Astrocyte of the spinal cord (primary cell): ENCODE measurements at places on chromosomes 5 and 9.

- peak; percentile 35 for DNase-seq
Measured at GRCh38 chr5:154159343-154159742, 31.2 kb upstream of the GALNT10 start.

GRCh38 chr5:178839319-178839704, 20.4 kb upstream of the ZNF354B start:
- DNase-seq: no peak

DNA sequence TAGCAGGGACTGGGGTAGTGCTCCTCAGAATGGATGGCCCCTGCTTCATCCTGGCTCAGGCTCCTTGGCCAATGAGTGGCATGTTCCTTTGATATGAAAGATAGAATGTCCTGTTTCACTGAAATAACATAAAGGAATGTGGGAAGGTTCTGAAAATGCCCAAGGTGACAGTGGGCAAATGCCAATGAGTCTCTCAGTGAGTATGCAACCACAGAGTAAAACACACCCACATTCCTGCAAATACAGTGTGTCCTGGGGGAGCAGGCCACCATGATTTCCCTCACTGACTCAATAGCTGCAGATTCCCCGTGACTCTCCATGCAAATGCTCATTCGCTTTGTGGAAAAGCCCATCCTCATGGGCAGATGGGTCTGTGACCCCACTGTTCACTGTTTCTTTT, 36.4 kb downstream of the ZNF366 start:
- peak; percentile 41 for DNase-seq

- DNase-seq: peak; percentile 55
Measured at GRCh38 chr9:30103647-30104394, 2280.6 kb upstream of the ACO1 start.

DNA sequence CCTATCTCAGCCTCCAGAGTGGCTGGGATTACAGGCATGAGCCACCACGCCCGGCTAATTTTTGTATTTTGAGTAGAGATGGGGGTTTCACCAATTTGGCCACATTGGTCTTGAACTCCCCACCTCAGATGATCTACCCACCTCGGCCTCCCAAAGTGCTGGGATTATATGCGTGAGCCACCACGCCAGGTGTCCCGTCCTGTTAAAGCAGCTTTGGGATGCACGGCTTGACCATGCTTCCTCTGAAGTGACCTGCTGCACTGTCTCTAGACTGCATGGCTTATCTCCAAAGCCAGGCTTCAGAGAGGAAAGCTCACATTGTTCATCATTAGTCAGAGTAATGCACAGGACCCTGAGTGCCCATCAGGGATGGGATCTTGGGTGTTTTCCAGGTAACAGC, 45.4 kb downstream of the SEMA4D start:
- DNase-seq: no peak

- DNase-seq: no peak
Measured at GRCh38 chr5:173237143-173237874, 2.3 kb upstream of the NKX2-5 start.

GRCh38 chr5:149422366-149423048, 43.4 kb upstream of the IL17B start:
- peak; percentile 84 for DNase-seq

DNA sequence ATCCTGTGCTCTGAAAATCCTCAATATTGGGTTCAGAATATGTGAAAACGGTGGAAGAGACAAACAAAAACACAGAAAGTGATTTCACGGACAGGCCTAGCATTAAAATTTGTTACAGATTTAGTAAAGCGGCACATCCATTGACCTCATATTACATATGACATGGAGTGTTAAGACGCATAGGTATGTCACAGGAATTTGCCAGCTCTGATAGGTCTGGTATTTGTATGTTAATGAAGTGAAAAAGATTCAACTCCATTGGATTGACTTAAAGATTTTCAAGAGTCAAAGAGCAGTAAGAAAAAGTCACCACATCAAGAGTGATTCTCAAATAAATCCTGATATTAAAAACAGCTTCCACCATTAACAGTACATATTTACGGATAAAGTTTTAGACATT, 396.5 kb upstream of the SEMA6A start:
- DNase-seq: no peak

GRCh38 chr9:75615284-75615683, 275.2 kb upstream of the PCSK5 start:
- DNase-seq: no peak

- DNase-seq: no peak
Measured at GRCh38 chr9:14057368-14058324, 256.3 kb downstream of the NFIB start.

DNA sequence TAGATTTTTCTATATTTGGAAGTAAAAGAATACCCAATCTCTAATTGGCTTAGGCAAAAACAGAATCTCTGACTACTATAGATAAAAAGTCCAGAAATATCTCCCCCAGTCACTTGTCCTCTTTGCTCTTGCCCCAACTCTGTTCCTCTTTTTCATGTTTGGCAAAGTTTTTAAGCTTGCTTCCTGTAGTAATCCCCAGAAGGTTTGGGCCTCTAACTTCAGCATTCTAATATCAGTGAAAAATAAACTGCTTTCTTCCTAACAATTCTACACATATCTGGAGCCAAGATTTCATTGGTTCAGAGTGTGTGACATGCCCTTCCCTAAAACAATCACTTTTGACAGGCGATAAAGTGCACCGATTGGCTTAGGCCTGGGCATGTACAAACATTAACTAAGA, 1680.3 kb downstream of the MAT2B start:
- DNase-seq: no peak

GRCh38 chr9:20511686-20512085, 110.6 kb downstream of the MLLT3 start:
- DNase-seq: no peak

- no peak for DNase-seq
Measured at GRCh38 chr5:5598547-5599113, 176.2 kb downstream of the ICE1 start.

DNA sequence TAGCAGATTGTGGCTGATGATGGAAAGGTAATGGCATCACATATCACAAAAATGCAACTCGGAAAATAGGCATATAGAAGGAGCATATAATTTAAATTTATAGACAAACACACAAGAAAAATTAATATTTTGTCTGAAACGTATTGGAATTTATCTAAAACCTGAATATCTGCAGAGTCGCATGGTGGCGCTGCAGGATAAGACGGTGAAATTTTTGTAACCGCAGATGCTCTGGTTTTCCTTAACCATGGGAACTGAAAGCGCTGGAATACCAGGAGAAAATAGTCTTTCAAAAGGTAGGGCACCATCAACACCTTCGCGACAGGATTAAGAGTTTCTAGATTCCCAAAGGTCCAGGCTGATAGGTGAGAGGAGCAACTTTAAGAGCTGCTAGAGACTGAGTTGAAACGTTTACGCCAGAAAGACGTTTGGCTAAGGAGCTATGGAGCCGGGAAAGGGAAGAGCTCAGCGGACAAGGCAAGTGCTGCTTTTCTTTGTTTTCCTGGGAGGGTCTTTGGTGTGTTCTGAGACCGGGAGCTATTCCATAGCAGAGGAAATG, 11.0 kb upstream of the PCDHB15 start:
- no peak for DNase-seq

- DNase-seq: no peak
Measured at GRCh38 chr9:14746626-14747025, 24.1 kb upstream of the CER1 start.

DNA sequence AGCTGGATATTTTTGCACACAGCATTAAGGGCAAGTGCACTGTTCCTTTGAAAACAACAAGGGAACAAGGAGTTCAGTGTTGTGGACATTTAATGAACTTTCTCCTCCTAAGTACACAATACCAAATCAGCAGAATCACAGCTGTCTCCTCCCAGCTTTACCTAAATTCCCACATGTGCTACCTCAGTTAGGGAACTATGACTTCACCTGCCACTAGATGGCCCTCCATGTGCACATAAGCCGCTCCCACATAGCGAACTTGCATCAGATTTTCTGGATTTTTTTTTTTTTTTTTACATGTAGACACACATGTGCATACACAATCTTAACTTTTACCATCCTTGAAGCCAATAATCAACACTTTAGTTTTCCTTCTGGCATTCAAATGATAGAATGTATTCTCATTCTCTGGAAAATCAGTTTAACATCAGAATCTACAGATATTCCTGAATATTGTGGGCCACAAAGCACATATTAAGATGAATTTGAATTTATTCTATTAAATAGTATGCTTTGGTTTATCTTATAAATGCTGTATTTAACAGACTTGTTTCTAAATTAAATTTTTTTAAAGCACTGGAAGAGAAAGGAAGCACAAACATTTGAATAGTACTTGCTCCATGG, 123.6 kb downstream of the PALM2AKAP2 start:
- peak; percentile 83 for DNase-seq

DNA sequence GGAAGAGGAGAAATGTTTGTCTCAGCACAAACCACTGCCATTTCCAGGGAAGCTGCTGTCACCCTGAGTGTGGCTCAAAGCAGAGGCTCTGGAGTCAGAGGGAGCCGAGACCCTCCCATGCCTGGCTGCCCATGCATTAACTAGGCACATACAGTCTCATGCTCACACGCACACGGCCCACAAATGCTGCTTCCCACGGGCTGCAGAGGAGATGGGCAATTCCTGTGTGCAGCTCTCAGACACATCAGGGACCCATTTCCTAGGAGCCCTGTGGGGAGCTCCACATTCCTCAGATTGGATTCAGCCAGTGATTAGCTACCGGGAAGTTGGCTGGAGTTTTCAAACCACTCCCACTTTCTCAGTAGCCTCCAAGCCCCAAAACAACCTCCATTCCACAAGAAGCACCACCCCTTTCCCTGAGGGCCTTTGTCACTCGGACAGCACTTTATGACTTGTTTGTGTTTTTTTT, 9.1 kb upstream of the PTGES start:
- peak; percentile 43 for DNase-seq

DNA sequence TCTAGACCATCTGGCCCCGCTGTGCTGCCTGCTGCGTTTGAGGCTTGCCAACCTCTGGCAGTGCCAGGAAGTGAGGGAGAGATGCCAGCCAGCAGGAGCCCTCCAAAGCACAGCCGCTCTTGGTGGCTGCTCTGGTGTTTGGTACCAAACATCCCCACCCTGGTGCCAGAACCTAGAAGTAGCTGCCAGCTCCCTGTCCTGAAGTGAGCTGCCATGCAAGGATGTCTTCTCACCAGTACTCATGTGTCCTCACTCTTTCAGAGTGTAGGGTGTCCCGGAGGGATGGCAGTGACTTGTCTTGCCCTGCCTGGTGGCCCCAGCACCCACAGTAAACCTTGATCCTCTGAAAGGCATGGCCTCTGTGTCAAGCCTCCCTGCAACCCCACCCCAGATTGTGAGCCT, 43.4 kb downstream of the AMBP start:
- DNase-seq: no peak

GRCh38 chr5:133373121-133373870, 239.0 kb downstream of the FSTL4 start:
- DNase-seq: no peak

GRCh38 chr5:75640826-75641225, 29.6 kb downstream of the ANKDD1B start:
- no peak for DNase-seq

- peak; percentile 65 for DNase-seq
Measured at GRCh38 chr9:21415493-21416267, 6.8 kb downstream of the IFNA8 start.

DNA sequence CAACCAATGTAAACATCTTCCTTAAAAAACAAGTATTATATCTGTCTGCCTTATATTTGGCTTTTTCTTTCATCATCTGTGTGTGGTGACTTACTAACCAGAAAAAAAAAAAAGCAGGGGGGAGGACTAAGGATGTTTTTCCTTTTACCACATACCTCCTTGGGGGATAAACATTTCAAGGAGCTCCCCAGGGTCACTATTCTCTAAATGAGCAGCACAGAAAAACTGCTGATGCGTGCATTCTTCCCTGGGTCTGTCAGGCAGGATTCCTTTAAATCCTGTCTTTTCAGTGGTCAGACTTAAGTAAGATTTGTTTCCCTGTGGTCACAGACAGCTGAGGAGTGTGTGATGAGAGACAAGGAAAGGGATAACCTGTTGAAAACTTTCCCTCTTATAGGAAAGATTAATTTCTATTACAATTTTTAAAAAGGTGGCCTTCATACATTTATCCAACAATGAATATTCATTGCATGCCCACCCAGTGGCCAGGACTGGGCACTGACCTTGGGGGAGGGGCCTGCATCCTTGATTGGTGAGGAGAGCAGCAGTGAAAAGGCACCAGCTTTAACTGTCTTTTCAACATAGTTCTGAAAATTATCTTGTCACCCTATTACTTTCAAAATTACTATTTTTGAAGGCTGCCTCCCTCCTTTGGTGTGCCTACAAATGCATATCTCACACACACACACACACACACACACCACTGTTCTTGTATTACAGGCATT, 123.1 kb downstream of the TLE4 start:
- peak; percentile 94 for DNase-seq

DNA sequence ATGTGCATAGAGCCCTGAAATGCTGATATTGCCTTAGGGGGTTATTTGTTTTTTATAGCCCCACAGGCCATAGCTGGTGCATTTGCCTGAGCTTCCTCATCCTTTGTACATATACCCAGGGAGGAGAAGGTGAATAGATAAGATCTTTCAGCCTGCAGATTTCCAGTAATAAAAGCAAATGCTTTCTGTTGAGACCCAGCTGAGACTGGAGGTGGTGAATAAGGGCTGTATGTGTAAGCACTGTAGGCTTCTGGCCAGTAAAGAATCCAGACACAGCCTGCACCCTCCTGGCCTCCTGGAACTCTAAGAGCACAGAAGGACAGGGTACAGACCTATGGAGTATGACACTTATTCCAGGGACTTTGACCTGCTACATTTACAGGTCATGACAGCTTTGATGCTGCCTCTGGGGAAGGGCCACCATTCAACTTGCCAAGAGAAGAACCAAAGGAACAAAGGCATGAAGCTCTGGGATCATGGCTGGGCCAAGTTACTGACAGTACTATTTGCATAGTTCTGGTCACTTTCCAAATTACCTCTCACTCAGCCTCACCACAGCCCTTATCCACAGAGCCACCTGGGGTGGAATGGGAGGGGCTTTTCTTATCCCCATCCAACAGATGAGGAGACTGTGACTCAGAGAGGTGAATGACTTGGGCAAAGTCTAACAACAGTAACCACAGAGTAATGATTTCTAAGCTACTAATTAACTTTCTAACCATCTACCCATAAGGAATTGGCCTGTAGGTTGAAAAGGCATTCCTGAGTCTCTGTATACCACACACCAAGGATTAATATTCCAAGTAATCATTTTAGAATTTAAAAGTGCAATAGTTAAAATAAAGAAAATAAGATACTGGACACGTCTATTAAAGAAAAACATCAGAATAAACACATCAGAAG, 604.5 kb upstream of the KLF4 start:
- DNase-seq: peak; percentile 89

GRCh38 chr5:85049020-85049419, 664.3 kb upstream of the EDIL3 start:
- DNase-seq: peak; percentile 71

DNA sequence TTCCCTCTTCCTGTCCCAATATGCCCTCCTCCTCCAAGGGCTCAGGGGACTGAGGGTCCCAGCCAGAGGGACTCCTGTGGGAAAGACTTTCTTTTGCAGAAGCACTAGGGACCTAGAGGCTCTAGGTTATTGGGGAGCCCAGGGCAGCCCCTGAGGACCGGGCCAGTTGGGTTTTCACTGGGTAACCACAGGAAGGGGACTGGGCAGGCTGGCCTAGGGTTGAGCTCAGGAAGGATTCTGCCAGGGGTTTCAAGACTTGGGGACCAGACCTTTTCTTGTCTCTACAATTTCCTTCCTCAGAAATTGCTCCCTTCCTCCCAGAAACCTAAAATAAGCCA, 24.4 kb upstream of the HMCN2 start:
- no peak for DNase-seq
